Activated CD4-positive, alpha-beta T cell treated with anti-CD3 and anti-CD28 coated beads, Interleukin-2, Interleukin-6, amounts not matched to agents 100 ng/mL and 50 ng/mL, durations not matched to agents 16 hours and 8 hours (primary cell): ENCODE measurements at places on chromosomes 3 and 15.

- DNase-seq, result no peak
Measured at GRCh38 chr3:107523289-107523538, 452 bp downstream of the BBX start.

- no peak for DNase-seq
Measured at GRCh38 chr3:70111411-70111810, 111.9 kb downstream of the SAMMSON start.

- no peak for DNase-seq
Measured at GRCh38 chr3:25658836-25659235, 5.9 kb downstream of the TOP2B start.

- no peak for DNase-seq
Measured at GRCh38 chr3:99012051-99012450, 110.6 kb upstream of the DCBLD2 start.

GRCh38 chr3:43531835-43532234 is 90.0 kb downstream of the ANO10 start:
- peak; percentile 49 for DNase-seq

GRCh38 chr15:36977659-36978058 is 122.7 kb downstream of the MEIS2 start:
- no peak for DNase-seq

- DNase-seq, result no peak
Measured at GRCh38 chr15:95085056-95085455, 853.7 kb downstream of the MCTP2 start.

GRCh38 chr3:149771652-149772271 is 19.5 kb upstream of the COMMD2 start:
- DNase-seq, result peak; percentile 63

- no peak for DNase-seq
Measured at GRCh38 chr15:51083641-51084166, 11.0 kb downstream of the TNFAIP8L3 start.

DNA sequence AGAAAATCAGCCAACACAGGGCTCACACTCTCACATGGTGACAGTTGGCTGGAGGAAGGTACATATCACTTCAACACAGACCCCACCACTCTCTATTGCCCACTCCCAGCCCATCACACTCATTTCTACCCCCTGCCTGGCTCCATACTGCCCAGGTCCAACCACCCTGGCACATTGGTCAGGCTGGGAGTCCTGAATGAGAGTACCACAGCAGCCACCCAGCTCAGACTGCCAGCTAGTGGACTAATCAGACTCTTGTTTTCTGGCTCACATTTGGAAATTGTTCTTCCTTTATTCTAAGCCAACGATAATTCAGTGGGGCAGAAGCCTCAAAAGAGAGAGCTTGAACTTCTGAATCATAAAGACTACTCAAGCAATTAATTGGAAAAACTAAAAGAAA is 20.0 kb downstream of the MRPL46 start:
- DNase-seq, result no peak

GRCh38 chr15:79296583-79296982 is 14.1 kb downstream of the ANKRD34C start:
- peak; percentile 26 for DNase-seq

- peak; percentile 23 for DNase-seq
Measured at GRCh38 chr15:51759557-51760070, 8.2 kb downstream of the TMOD2 start.

- peak; percentile 28 for DNase-seq
Measured at GRCh38 chr15:35289024-35289617, 204.0 kb upstream of the NANOGP8 start.

GRCh38 chr3:197522183-197522715 is 33.5 kb downstream of the BDH1 start:
- DNase-seq, result no peak

DNA sequence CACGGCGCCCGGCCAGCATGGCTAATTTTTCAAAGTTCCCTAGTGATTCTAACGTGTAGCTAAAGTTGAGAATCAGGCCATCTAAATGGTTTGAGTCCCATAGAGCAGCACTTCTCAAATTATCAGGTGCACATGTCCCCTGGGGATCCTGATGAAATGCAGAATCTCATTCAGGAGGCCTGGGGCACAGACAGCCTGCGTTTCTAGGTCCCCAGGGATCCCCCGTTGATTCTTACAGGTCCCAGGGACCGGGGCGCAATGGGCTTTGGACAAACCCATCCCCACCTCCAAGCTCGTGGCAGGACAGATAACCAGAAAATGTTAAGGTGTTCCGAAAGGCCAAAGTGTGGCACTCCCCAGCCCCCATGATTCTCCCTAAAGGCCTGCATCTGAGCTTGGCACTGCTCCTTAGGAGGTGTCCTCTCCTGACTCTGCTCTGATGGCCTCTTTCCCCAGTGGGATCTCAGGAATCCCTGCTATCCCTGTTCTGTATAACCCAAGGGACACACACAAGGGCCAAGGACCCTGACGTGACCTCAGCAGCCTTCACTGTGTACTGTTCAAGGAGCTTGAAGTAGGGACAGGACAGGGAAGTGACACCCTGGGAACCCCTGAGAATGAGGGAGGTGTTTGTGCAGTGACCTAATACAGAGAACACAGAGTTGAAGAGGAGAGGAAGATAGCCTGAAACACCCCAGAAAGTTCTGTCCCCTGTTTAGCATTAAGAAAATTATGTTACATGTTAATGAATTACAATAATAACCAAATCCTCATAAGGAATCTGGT is 8.0 kb downstream of the LRRK1 start:
- no peak for DNase-seq

- DNase-seq, result peak; percentile 18
Measured at GRCh38 chr15:45668386-45668785, 33.6 kb downstream of the SQOR start.

- no peak for DNase-seq
Measured at GRCh38 chr15:47717036-47717612, at the start of gene SEMA6D. SEMA6D (plus strand) TSS chr15:47717505; CDS start chr15:47759799, 42,294 bp downstream.

- no peak for DNase-seq
Measured at GRCh38 chr15:98635848-98636247, 12.5 kb upstream of the IGF1R start.

DNA sequence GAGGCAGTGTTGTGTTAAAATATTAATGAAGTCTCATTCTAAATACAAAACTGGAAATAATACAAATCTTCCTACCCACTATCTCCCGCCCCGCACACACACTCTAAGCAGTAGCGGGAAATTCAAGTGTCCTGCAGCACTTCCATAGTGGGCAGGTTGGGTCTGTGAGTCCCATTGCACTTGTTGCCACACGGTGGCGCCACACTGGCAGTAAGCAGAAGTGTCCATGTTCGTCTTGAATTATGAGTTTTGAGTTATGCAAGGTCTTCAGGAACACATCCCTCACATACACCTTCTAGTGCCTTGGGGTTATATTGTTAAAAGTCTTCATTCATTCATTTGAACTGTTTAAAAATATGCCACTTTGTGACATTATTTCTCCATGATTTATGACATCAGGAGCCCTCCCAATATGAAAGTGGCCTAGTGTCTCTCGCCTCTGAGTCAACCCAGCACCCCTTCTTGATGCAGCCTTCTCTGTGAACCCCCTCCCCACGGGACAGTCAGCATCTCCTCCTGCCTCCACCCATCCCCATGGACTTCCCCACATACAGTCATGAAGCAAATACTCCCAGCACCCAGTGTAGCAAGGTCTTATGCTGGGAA is 17.6 kb upstream of the CCDC174 start:
- peak; percentile 63 for DNase-seq

DNA sequence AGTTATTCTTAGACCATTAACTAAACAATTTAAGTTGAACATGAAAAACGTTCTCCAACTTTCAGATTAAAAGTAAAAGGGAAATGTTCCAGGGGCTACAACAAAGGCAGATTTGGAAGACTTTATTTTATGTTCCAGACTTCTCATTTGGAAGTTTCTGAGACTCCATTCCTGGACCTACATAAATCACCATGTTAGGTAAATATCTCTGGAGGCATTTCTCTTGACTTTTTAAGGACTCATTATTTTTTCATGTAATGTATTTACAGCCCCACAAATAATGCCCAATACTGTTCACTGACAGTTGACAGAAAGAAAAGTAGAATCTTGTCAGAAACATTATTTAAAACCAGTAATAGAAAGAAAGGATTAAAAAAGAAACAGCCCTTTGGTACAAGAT is 352.1 kb downstream of the SLC9A9 start:
- no peak for DNase-seq

- no peak for DNase-seq
Measured at GRCh38 chr15:67806536-67806935, 18.8 kb upstream of the SKOR1 start.

DNA sequence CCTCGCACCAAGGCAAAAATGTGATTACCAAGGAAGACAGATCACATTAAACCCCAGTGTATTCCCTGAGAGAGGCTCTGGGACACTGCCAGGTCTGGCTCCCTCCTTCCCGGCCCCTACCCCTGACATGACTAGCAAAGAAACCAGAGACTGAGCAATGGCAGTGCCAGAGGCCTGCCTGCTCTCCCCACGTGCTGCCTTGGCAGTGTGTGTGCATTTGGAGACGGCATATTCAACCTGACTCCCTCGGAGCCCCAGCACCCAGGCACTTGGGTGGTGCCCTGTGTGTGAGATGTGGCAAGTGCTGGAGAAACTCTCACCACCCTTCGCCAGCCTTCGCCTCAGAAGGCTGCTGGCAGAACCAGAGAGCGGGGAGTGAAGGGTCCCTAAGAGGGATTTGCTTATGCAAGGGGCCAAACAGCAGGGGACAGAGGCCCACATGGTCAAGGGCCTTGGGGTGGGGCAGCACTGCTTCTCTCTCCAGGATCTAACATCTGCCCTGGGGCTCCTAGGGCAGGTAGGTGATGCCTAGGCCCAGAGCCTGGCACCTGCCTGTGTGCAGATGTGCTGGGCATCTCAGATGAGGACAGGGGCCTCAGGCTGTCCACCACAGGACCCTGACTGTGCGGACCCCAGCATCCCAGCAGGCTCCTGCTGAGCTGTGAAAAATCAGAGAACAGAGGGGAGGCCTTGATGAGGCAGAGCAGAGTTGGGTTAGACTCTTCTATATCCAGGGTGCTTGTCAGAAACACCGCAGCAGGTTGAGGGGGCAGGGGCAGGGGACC is 23.6 kb upstream of the PLXNA1 start:
- no peak for DNase-seq

- no peak for DNase-seq
Measured at GRCh38 chr3:161171639-161172552, 49.2 kb upstream of the NMD3 start.

- DNase-seq, result no peak
Measured at GRCh38 chr15:68441045-68441743, 9.2 kb upstream of the ITGA11 start.

- no peak for DNase-seq
Measured at GRCh38 chr3:64056606-64057180, 33.4 kb upstream of the PSMD6 start.

DNA sequence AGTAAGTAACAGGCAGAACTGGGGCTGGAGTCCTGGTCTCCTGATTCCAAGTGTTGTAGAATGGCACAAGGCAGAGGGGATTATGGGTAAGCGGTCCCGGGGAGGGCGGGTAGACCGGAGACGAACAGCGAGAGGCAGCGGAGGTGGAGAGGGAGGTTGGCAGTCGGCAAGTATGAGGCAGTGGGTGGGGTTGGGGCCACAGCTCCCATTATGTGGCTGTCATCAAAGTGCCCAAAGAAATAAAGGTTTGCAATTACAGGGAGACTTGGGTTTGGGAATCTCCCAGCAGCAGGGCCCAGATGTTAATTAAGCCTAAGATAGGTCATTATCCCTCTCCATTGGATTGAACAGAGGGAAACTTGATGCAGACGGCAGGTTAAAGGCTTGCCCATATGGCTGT is 16.9 kb downstream of the FAM43A start:
- DNase-seq, result no peak

- no peak for DNase-seq
Measured at GRCh38 chr15:29018120-29018805, 132.5 kb downstream of the APBA2 start.

DNA sequence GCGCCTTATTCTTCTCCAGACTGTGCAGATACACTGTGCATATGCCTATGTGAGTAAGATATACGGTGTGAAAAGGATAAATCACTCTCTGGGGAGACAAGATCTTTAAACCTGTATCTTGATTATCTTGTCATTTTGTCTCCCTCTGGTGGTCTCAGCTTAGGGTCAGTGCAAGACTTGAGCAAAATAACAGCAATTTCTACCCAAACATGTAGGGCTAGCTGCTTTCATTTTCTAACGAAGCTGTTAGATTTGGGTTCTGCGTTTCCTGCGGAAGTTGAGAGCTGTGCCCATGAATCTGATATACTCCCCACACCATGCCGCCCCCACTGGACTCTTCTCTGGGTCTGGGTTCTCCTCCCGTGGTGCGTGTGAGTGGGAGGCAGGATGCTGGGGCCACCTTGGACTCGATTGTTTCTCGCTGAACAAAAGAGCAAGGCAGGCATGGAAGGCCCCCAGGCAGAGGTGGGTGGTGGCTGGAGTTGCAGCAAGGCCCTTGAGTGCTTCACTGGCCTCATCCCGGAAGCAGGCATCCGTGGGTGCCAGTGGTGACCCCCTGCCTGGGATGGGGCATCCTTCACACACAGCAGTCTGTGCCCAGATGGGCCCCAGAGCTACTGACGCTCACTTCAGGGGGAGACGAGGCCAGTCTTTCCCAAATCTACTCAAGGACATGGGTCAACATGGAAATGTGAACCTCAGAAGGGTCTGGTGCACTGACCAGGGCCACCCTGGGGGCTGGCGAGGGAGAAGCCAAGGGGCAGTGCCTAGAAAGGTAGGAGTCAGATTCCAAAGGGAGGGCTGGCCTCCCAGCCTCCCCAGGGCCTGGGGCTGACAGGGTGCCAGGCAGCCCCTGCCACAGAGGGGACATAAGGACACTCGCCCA is 179.6 kb downstream of the NSMCE3 start:
- DNase-seq, result peak; percentile 48

DNA sequence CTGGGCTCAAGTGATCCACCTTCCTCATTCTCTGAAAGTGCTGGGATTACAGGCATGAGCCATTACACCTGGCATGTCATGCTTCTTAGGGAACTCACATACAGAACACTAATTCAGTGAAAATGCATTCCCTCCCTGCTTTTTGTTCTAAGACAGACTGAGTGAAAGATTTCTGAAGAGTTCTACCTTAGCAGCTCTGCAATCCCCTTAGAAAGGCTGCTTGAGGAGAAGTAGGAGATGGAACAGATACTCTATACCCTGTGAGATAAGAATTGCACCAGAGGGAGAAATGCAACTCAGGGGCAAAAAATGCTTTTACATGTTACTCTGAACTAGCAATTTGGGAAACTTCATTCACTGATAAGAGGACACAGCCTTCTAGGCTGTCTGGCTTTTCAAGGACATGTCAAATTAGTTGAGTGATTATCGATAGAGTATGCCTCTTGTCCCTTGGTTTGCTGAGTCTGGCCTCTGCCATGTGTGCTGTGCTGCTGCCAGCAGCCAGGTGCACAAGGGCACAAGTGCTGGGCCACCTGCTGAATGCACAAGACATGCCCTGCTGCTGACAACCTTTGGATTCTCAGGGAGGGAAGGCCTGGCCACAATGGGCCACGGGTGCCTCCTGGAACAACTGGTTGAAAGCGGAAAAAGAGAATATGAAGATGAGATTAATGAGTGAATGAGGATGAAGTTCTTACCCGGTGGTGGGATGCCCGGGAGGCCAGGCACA is 17.8 kb downstream of the UQCC5 start:
- DNase-seq, result no peak

- DNase-seq, result peak; percentile 25
Measured at GRCh38 chr3:111979434-111980038, 710 bp downstream of the ABHD10 start.
